CD4-positive, alpha-beta T cell treated with Interleukin-6 at 100 ng/mL for 8 hours (primary cell): ENCODE measurements at places on chromosomes 2 and 18.
A peak's percentile ranks its signal among the peaks of the same experiment; 100 is the strongest.

DNA sequence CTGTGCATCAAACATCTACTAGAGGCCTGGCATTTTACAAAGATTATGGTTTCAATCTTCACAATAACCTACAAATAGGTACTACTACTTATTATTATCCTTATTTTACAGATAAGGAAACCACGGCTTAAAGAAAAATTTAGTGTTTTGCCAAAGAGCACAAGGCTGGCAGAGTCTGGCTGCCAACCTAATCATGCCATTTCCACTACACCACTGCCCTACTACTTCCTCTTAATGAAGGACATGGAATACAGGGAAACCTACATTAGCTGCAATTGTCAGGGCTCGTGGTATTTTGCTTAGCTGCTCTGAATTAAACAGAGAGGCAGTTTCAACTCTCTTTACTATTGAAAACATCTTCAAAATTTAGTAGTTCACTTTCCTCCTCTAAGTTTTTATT lies 5.9 kb downstream of the MBOAT2 start:
- no peak for DNase-seq

DNA sequence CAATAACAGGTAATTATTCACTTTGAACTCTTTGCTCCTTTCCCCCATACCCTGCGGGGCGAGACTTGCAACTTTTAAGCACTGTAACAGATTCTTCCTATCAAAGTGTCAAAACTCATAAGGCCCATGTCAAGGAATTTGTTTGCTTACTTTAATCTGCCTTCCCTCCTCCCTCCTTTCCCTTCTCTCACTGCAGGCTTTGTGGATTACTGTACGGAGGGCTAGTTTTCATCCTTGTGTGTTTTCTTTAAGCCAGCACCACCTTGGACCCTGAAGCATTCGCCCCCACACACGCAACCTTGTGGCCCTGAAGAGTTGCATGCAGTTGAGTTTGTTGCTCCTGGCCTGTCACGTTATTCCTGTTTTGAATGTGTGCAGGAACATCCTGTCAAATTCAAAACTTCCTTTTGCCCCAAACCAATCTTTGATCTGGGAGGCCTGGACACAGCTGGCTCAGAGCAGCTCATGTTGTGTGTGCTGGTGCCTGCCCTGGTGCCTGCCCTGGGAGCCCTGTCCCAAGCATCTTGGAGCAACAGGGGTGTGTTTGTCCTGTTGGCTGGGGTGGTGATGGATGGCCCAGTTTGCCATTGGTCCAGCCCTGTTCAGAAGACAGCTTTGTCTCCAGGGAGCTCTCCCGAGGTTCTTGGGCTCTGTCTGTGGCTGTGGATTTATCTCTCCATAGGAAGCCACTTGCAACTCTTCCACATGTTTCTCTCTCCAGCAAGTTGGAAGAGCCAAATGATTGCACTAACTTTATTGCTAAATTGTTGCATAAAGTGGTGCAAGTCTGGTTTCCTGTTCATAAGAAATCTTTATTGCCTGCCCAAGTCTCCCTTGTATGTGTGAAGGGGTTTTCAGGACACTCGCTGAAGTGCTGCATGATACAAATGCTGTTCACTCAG lies 199.6 kb downstream of the VAPA start:
- DNase-seq = no peak

- no peak for DNase-seq
Measured at GRCh38 chr18:32042337-32042736, 23.7 kb downstream of the RNF125 start.

- DNase-seq = no peak
Measured at GRCh38 chr2:232523682-232524597, 2.0 kb upstream of the CHRND start.

DNA sequence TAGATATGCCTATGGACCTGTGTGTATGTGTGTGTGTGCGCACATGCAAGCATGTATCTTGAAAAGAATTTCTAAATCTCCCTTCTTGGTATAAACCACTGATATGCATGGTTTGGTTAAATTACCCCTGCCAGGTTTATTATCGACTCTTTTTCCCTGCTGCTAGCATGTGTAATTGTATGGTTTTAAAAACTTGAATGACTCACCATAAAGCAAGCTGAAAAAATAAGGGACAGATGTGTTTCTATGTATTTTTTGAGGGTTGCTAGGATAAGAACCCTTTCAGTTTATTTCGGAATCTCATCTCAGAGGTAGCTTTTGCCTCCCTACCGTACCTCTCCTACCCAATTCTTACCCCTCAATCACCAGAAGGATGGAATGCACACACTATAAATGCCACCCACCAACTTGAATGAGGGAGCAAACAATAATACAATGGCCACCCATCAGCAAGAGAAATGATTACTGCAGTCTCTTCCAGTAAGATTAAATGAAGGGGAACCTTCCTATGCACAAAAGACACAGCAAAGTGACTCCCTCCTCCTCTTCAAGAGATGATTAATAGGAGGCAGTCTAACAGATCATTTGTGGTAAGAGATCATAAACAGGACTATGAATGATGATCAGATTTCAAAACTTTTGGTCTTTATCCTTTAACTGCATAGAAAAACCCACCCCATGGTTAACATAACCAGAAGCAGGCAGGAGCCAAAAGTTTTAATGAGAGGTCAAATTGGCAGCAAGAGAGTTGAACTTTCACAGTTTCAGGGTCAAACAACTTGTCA lies 357.2 kb downstream of the SATB2 start:
- DNase-seq = no peak

- DNase-seq = no peak
Measured at GRCh38 chr2:86557836-86558235, 5.4 kb downstream of the CHMP3 start.

DNA sequence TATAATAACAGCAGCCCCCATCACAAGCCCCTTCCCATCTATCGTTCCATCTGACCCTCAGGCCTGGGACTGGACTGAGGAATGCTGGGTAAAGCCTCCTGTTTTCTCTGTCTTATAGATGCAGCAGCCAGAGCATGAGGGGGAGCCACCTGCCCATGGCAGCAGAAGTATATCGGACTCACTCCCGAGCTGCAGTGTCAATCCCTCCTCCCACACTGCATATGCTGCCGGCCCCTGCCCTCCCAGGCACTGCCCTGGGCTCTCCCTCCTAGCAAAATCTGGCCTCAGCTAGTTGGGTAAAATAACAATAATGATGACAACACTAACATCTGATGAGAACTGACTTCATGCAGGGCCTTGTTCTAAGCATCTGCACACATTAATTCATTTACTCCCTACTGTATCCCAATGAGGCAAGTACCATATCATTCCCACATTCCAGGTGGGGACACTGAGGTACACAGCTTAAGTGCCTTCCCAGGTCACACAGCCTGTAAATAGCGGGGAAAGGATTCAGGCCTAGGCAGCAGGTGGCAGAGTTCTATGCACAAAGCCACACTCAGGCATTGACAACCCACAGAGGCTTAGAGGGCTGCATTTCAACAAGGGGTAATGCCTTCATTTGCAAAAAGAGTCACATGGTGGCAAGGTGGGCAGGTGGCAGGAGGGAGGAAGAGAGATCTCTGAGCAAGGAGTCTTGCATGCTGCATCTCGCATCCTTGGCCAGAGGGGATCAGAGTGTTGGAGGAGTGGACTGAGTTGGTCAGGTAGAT lies 190.0 kb downstream of the ZBTB7C start:
- DNase-seq = no peak

DNA sequence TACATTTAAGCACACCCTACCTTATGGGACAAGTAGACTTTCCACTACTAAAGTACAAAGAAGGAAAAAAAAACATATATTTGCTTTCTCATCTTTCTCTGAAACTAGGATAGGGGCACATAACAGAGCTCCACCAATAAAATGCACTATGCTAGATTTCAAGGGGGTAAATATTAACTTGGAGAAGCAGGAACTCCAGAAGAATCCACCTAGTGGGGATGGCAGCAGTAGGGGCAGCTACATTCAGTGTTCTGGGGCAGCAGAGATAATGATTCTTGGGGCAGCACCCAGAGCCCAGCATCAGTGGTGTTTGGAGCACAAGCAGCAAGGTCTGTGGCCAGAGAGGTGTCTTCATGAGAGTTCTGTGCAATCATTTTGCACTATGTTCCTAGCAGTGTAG lies 64.7 kb downstream of the DTNB start:
- no peak for DNase-seq

- peak; percentile 97 for DNase-seq
Measured at GRCh38 chr2:121755237-121756111, at the start of gene TSN. TSS of gene TSN (plus strand) at chr2:121755651. CDS start at chr2:121755780, 129 bp downstream.

GRCh38 chr18:35605686-35606417 lies 24.3 kb downstream of the GALNT1 start:
- peak; percentile 16 for DNase-seq

DNA sequence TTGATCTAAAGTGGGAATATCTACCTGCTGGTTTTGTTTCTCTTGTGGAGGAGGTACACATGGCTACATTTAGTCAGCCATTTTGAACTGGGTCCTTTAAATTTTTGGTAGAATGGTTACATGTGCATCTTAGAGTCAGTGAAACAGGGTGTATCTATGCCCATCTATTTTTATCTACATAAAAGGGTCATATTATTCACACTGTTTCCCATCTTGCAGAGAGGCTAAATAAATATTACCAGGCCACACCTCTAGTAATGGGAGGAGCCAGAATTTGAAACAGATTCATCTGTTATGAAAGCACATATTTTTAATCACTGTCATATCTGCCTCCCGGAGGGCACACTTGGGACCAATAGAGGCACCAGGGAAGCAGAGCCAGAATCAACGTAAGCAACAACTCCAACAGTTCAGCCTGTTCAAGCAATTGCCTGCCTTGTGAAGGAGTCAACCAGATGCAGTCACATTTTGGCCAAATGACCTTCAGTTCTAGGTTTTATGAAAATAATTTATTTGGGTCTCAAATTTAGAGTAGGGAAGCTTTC lies 376.8 kb downstream of the TSN start:
- DNase-seq = no peak

- no peak for DNase-seq
Measured at GRCh38 chr2:221574231-221574570, 2.1 kb upstream of the EPHA4 start.

GRCh38 chr2:239856620-239857285 lies 168.4 kb downstream of the NDUFA10 start:
- no peak for DNase-seq

DNA sequence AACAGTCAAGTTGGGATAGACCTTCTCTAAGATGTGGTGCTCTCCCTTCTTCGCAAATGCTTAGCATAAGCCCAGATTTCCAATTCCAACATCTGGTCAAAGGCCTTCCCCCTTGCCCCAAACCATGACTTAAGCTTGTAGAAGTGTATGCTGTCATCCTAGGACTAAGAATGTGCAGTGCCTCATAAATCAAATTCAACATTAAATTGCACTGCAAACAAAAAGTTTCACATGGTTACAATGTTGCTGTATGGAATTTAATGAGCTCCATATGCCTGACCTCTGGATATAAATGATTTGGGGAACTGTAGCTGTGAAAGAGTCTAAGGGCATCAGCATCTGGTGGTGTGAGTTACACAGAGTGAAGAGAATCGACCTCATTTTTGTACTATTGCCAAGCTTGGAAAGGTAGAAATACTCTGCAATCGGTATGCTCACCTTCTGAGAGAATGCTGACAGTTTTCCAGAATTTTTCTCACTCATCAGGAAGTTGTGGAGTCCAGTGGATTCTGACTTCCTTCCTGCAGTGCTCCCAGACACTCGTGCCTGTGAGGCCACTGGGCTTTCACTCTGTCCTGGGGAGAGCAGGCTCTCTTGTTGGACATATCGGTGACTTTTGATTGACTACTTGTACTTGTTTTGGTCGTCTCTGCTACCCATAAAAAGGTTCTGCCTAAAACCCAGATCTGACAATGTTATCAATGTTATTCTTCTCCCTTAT lies 40.6 kb downstream of the FASTKD2 start:
- no peak for DNase-seq

- no peak for DNase-seq
Measured at GRCh38 chr2:219886615-219887014, 259.2 kb downstream of the SLC4A3 start.

DNA sequence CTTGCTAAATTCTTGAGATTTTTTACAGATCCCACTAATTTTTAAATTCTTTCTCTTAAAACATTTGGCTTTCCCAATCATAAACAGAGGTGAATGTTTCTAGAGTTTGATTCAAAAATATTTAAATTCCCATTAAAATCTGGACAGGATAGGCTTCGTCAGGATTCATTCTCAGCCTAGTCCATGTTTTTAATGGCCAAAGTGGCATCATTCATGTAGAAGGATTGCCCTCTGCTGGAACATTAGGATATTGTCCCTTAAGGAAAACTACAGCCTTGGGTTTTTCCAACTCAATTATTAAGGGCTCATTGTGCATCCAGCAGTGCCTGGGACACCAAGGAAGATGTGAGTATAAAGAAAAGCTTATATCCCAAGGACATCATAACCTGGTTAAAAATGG lies 71.7 kb downstream of the TPGS2 start:
- DNase-seq = no peak
